ENCODE measurements at places on chromosomes 16 and 17.

- no peak for DNase-seq
Measured at GRCh38 chr16:49513040-49513439, 139.4 kb downstream of the C16orf78 start.

DNA sequence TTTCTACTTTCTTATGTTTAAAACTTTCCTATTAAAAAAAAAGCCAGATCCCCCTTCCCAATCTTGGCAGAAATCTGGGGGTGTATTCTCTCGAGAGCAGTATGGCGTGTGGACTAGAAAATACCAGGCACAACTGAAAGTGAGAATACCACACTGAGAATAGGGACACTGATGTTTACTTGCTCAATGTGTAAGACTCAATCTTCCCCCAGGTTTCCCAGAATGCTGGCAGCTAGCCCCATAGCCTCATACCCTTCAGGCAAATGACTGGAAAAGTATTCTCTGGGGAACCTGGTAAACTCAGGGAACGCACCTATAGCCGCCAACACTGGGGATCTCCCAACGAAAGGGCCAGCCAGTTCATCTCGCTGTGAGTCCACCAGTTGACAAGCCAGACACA, 15.3 kb downstream of the ZZEF1 start:
- DNase-seq = no peak

- no peak for DNase-seq
Measured at GRCh38 chr17:75845058-75845711, 981 bp upstream of the UNC13D start.

GRCh38 chr17:61389670-61390478, 9.8 kb upstream of the TBX2 start:
- DNase-seq = no peak

DNA sequence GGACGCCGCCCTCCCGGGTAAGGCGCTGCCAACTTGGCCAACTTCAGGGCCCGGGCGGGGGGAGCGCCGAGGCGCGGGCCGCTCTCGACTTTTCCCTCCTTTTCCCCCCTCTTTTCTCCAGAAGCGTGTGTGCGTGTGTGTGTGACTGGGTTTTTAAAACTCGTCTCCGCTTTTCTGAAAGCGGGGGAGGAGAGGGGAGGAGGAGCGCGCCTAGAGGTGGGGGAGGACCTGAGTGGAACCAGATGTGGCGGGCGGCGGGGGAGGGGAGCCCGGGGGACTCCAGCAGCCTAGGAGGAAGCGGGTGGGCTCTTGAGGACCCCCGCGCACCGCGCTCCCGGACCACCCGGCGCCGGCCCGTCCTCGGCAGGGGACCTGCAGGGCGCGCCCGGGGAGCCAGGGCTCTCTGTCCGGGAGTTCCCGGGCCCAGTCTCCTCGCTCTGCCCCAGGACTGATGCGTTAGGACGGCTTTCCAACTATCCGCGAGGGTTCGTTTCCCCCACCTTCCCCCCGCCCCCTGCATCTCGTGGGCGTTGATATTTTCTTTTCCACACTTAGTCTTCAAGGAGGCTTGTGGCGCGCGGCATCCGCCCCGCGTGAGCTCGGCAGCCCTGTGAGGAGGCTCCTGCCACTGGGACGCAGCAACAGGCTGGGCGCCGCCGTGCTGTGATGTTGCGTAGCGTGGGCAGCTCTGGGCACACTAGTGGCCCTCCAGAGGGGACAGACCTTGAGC, 599 bp downstream of the MRC2 start:
- DNase-seq = no peak

GRCh38 chr16:30096862-30097563, 1.0 kb upstream of the YPEL3 start:
- no peak for DNase-seq

GRCh38 chr17:49987681-49988441, 7.2 kb downstream of the DLX3 start:
- DNase-seq = no peak

DNA sequence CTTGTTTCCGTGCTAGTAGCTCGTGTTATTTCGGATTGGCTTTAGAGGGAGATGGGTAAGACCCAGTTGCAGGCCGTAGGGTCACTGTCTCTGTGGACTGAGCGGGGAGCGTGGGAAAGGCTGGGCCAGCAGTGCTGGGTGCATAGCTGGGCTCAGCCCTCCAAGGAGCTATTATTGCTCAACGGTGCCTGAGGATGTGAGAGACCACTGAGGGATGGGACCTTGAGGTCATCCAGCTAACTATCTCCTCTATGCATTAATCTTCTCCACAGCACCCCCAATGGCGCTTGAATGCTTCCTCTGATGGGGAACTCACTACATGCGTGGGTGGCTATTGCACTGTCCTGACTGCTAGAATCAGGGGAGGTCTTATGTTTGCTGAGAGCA, 126.1 kb upstream of the FOXF1 start:
- no peak for DNase-seq

- no peak for DNase-seq
Measured at GRCh38 chr17:65678546-65678945, 117.1 kb upstream of the AXIN2 start.

DNA sequence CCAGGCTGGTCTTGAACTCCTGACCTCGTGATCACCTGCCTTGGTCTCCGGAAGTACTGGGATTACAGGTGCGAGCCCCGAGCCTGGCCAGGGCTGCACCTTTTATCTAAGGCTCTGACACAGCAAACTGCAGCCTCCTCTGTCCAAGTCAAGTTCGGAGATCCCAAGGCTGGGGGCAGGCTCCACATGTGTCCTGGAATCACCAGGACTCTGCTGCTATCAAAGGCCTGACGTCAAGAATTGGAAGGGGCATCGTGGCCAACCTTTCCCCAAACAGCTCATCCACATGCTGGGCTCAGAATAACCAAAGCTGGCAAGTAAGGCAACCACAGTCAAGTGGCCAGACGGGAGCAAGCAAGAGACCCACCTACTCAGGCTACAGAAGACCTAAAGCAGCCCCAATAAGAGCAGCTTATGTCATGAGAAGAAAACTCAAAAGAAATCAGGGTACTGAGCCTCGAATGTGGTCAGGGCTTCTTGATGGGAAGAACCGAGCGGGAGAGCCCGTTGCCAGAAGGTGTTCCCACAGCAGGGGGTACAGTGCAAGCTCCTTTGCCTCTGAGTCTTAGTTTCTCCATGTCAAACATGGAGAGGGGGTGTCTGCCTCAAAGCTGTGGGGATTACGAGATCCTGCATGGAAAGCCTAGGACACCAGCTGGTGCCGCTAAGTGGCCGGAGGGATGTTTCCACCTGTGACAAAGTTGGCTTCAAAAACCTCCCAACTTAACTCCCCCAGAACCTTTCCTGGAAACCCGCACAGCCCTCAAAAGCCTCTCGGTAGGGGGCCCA, 7.9 kb downstream of the MYBBP1A start:
- no peak for DNase-seq

GRCh38 chr16:5649762-5650743, 552.5 kb upstream of the EEF2KMT start:
- DNase-seq = no peak

DNA sequence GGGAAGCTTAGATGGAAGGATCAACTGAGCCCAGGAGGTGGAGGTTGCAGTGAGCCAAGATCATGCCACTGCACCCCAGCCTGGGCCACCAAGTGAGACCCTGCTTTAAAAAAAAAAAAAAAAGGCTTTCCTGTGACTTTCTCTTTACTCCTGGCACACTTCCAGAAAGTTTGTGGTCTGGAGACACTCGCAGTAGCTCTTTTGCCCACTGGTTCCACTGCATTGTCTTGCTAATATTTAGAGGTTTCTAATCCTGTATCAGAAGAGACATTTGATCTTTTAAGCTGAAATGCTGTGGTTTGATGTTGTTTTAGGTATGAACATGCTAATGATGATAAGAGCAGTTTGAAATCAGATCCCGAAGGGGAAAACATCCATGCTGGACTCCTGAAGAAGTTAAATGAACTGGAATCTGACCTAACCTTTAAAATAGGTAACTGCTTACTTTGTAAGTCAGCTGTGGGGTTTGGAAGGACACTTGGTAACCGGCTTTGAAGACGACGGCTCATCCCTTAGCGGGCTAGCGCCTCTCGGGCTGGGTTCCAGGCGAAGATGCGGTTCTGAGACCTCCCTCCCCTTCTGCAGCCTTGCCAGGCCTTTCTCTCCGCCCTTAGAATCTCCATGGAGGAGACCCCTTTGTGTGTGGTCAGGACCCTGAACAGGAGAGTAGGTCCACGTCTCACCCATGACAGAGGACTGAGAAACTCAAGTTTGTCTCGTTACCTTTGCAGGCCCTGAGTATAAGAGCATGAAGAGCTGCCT, 23.1 kb downstream of the NTAN1 start:
- DNase-seq = no peak
